ENCODE measurements at places on chromosomes 11 and 22. TPM values are rescaled to one million over a fixed set of nuclear protein-coding genes. Genes with fewer than 3 reads are reported as not detected.

GRCh38 chr11:64894070-64894811, 15.8 kb upstream of the EHD1 start:
- peak; percentile 87 for DNase-seq

DNA sequence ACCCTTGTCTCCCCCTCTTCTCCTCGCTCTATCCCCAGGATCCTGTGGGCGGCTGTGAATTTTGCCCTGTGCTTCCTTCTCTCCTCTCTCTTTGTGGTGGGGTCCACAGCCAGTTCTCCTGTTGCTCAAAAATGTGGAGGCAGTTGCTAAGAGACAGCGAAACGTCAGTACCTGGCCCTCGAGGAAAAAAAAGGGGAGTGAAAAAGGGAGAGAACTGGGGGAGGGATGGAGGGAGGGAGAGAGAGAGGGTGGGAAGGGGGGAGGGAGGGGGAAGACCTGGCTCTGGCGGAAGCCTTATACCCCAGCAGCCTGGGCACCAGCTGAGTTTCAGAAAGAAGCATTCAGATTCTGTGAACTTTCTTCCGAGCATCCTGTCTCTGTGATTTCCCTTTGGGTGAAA, 2.1 kb upstream of the LRRC55 start:
- DNase-seq, result no peak

DNA sequence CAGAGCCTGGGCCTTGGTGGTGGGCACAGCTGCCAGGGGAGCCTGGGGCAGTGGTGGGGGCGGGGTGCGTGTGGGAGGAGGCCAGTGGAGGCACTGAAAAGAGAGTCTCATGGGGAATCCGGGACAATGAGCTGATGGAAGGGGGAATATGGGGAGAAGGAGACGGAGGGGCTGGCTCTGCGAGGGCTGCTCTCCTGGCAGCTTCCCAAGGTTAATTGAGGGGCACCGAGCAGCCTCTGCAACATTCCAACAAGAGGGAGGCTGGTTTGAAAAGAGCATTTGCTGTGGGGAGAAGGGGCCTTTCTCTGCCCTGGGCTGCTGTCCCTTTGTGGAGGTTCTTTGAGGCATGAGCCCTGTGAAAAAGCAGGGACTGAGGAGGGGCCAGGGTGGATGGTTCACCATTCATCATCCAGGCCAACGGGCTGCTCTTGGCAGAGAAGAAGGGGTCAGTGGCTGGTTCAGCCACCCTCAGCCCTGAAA, 9.4 kb upstream of the IGSF9B start:
- DNase-seq, result no peak

GRCh38 chr11:126607776-126608541, 252.5 kb downstream of the ST3GAL4 start:
- DNase-seq, result no peak

DNA sequence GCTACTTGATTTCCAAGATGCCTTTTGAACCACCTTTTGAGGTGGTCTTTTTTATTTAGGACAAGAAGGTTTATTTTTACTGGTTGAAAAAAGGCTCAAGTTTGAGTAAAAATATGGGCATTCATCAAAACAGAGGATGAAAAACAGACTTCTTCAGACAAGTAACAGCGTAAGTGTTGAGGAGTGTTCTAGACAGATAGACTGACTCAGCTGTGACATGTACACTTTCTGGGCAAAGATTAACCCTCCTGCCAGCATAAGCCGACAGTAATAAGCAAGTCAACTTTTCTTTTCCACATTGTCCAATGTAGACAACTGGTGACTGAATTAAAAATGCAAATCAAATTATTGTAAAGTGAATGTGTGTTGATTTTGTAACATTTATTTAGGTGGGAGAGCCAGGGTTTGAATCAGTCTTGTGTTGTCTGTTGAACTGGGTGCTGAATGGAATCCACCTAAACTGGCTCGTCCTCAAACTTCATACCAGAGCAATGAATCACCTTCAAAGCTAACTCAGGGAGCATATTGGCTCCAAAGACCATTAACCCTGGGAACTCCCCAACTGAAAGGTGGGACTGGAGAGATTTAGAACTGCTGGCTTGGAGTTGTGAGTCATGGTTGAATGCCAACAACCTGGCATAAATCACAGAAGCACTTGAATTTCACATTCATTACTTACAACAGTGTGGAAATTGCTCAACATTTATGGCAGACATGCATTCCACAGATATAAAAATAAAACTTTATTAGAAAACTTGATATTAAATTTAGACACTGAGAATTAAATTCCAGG, 377.0 kb downstream of the ETS1 start:
- no peak for DNase-seq

DNA sequence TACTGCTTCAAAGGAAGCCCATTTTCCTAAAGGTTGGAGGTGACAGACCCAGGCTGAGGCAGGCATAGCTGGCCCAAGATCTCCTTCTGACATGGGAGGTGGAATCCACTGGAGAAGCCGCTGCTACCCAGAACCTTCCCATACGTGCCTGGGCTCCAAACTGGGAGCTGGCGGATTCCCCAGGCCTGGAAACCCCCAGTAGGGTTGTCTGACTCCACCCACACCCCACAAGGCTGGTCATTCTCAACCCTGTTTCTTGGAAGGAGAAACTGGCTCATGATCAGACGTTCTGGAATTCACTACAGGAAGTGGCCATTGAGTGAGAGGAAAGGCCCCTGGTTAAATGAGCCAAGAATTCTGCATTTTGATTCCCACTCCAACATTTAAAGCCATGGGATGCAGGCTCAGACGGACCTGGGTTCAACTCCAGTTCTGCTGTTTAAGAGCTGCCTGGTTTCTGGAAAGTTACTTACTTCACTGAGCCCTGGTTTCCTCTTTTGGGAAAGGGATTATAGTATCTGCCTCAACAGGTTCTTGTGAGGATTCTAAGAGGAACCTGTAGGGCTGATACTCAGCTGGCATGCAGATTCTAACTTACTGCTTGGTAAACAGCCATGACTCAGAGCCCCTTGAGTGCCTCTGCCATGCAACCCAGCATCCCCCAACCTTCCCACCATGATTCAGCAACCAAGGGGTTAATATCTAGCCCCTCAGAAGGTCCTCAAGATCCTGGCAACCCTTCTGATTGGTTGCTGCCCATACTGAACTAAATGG, 19.4 kb upstream of the TSKU start:
- peak; percentile 73 for DNase-seq

DNA sequence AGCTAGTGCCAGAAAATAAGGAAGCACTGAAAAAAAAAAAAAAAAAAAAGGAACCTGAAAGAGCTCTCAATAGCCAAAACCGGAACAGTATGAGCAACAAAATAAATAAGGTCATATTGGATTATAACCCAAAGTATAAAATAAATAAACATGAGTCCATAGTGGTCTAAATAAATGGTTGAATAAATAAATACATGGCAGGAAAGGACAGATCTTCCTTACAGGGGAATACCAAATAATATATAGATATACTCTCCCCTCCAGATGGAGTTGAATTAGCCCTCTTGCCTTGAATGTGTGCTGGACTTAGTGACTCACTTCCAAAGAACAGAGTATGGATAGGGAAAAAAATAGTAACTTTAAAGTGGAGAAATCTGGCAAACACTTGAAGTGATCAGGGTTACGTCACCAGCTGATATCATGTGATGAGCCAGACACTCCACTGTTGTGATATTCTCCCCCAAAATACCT, 14.3 kb upstream of the ARRB1 start:
- DNase-seq, result no peak

- DNase-seq, result no peak
Measured at GRCh38 chr11:109267293-109268095, 154.5 kb upstream of the C11orf87 start.

- DNase-seq, result peak; percentile 29
Measured at GRCh38 chr11:36377759-36378564, 81.9 kb downstream of the PRR5L start.

- DNase-seq, result no peak
Measured at GRCh38 chr11:122780296-122780949, 57.9 kb upstream of the CRTAM start.

GRCh38 chr22:37310815-37311595, 28.7 kb downstream of the CYTH4 start:
- DNase-seq, result no peak

DNA sequence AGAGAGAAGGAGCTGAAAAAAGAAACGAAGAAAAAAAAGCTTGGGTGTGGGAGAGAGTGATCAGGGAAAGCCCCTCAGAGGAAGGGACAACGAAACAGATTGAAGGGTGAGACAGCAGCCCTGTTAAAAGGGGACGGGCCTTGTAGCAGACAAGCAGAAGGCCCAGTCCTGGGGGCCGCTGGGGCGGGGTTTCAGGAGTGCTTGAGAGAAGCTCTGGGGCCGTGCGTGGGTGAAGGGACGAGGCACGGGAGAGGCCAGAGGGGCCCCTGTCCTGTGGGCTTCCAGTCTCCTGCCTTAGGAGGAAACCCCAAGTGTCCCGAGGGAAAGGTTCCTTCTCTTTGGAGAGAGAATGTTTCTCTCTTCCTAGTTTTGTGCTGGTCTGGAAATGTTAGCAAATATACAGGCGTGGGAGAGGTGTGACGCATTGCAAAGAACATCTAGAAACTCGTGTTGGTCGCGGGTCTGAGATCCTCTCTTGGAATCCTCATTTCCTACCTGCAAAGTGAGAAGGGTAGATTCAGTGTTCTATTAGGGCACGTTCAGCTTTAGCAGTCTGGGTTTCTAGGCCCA, 28.6 kb downstream of the ADAMTS15 start:
- DNase-seq, result no peak

DNA sequence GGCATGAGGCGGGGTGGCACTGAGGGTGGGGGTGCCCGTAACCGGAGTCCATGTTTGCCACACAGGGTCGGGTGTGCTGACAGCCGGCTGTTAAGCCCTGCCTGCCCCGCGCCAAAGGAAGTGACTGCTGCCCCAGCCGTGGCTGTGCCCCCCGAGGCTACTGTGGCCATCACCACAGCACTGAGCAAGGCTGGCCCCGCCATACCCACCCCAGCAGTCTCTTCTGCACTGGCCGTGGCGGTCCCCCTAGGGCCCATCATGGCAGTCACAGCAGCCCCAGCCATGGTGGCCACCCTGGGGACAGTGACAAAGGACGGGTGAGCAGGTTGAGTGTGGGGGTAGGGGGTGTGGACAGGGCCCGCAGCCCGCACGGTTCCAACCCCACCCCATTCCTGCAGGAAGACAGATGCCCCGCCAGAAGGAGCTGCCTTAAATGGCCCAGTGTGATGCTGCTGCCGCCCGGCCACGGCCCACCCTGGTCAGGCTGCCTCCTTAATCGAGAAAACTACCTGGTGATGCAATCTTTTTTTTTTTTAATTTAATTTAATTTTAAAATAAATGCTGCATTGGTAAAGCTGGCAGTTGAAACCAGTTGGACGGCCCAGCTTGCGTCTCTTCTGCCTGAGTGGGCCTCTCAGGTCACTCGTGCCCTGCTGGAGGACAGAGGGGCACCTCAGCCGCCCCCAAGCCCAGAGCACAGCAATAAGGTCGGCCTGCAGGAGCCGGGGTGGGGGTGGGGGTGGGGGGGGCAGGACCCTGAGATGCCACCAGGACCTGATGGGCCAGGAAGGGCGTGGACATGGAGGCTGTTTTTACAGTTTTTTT, 30.8 kb downstream of the SBF1 start:
- no peak for DNase-seq

- DNase-seq, result no peak
Measured at GRCh38 chr11:72940417-72940816, 126.2 kb downstream of the ATG16L2 start.

GRCh38 chr11:121461843-121462242, 9.1 kb upstream of the SORL1-AS1 start:
- DNase-seq, result no peak

GRCh38 chr22:38213319-38213989, 11.7 kb downstream of the MAFF start:
- no peak for DNase-seq

DNA sequence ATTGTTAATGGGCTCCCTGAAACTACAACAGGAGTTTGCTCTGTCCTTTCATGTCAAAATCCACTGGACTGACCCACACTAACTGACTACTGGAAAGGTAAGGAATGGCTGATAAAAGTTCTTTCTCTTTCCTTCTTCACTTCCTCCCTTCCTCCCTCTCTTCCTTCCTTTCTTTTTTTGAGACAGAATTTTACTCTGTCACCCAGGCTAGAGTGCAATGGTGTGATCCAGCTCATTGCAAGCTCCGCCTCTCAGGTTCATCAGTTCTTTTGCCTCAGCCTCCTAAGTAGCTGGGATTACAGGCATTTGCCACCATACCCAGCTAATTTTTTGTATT, 85.2 kb downstream of the IGLL1 start:
- DNase-seq, result no peak

- DNase-seq, result no peak
Measured at GRCh38 chr11:18282626-18283025, 16.6 kb downstream of the SAA1 start.

DNA sequence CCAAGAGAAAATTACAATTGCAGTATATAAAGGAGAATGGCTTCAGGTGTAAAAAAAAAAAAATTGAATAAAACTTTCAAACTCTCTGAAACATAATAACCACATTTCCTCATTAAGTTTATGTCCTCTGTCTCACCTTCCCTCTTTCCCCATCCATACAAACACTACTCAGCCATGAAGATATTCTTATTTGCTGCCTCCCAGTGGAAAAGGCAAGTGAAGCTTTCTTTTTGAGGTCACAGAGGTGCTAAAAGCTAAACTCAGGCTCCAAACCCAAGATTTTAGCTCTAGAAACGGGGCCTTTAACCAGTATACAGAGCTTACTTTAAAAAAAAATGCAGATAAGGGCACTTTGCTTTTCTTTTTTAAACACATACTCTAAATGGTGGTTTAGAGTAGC, 1568.5 kb downstream of the FAM181B start:
- no peak for DNase-seq

The DUSP8 gene
- polyA plus RNA-seq, result 12.8 TPM

The IGSF9B gene
- 38.3 TPM for polyA plus RNA-seq

The GPR83 gene
- 0.04 TPM for polyA plus RNA-seq

The CCDC117 gene
- polyA plus RNA-seq, result 11.3 TPM

The FXYD2 gene
- polyA plus RNA-seq, result 1.8 TPM

The TMEM151A gene
- polyA plus RNA-seq, result 0.08 TPM

The OR52A1 gene
- polyA plus RNA-seq, result not detected

The SPTBN2 gene
- 0.30 TPM for polyA plus RNA-seq

The CRYBA4 gene
- polyA plus RNA-seq, result not detected

The NCR3LG1 gene
- polyA plus RNA-seq, result 1.3 TPM

The WNT11 gene
- 6.7 TPM for polyA plus RNA-seq
